ENCODE measurements at places on chromosomes 16 and 17.

GRCh38 chr16:29675811-29676643 is 3.0 kb upstream of the QPRT start:
- DNase-seq, result peak; percentile 31

- no peak for DNase-seq
These were observed 25.5 kb downstream of the ASPA start for GRCh38 chr17:3501344-3501743.

DNA sequence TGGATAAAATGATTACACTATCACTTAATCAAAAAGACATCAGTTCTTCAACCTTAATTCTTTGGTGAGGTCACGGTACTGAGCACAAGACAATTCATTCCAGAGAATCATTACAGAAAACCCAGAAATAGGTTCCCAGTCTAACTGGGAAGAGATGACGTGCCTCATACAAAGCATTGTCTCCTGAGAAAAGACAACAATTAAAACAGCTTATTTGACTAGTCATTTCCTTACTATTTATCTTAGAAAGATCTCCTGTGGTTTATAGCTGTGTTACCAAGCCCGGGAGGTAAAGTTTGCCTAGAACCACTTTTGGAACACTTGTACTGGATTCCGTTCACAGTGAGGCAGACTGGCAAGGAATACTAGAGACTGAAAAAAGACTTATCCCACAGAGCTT is 5.1 kb downstream of the PHF12 start:
- DNase-seq, result no peak

DNA sequence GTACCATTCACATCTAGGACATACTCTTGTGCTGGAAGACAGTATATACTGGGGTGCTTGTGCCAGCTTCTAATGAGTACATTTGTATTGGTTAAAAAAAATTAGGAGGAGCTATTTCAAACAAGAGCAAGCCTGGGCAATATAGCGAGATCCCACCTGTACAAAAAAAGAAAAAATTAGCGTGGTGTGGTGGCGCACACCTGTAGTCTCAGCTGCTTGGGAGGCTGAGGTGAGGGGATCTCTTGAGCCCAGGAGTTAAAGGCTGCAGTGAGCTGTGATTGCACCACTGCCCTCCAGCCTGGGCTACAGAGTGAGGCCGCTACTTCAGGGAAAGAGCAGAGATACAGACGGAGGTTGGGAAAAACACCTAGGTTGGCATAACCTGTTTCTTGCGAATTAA is 1.2 kb downstream of the MRTFB start:
- no peak for DNase-seq

DNA sequence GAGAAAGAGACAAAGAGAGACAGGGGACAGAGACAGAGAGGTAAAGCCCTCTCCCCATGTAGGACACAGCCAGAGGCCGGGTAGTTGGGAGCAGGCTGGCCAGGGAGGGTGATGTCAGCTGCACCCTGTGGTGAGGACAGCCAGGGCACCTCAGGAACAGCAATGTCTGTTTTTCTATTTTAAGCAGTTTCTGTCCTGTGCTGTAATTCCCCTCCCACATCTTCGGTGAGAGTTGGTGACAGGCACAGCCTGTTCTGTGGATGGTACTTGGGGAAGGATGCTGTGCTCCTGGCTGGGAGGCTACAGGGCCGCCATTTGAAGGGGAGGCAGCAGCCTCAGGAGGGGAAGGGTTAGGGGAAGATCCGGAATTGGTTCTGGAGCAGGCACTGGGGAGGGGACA is 163.5 kb downstream of the SDK2 start:
- no peak for DNase-seq

DNA sequence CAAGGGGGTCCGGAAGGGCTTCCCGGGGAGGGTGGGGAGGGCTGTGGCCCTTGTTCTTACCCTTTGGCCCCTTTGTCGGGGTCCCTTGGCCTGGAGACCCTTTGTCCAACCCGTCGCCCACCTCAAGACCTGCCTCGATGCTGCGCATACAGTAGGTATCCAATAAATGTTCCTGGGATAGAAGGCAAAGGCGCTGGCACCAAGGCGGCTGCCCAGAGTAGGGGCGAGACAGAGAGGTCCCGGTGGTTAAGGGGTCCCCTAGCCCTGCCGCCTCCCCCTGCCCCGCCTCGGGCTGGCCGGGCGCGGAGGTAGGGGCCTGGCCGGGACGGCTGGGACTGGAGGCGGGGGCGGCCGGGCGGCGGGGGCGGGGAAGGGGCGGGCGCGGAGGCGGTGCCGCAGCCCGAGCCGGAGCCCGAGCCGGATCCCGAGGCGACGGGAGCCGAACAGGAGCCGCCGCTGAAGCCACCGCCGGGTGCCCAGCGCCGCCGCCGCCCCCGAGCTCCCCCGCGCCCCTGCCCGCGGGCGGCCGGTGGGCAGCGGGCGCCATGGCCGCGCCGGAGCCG is at the start of gene NHERF2:
TSS of gene NHERF2 (plus strand) at position 442 of the 563 bp plus-strand sequence. CDS start at position 546, 104 bp downstream.
- DNase-seq, result no peak

- DNase-seq, result no peak
These were observed 87.0 kb downstream of the CBLN1 start for GRCh38 chr16:49194537-49195236.

- DNase-seq, result peak; percentile 43
These were observed 142.5 kb downstream of the PARN start for GRCh38 chr16:14487579-14487978.

- DNase-seq, result no peak
These were observed 10.8 kb upstream of the SPPL2C start for GRCh38 chr17:45833920-45834319.

GRCh38 chr17:81471818-81472456 is 40.7 kb downstream of the ACTG1 start:
- DNase-seq, result no peak

DNA sequence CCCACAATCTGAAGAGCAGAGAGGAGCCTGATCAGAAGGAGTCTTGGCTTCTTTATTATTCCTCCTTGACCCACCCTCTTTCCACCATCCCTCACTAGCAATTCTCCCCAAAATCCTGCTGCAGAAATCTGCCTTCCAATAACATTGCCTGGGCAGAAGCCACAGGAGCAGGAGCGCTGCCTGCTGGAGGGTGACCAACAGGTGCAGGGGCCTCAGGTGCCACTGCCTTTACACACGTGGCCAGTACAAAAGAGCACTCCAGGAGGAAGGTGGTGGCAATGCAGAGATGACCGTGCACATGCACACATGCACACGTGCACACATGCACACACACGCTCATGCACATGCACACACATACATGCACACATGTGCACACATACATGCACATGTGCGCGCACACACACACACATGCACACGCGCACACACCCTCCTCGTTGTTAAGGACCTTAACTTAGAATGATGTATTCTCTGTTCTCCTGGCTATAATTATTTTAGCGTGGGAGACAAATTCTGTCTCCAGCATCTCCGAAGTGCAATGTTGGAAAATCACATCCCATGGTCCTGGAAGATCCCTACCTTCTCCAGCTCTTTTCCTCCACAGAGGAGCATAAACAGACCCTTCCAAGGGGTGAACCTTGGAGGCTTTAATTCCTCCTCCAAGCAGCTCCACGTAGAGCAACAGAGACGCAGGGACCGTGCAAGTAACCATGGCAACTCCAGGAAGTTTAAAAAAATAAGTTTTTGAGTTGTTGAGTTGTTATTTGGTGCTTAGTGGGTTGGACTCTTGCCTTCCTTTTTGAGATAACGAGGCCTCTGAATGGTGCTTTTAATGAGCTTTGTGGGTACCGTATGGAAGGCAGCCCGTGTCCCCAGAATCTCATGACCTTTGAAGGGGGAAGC is 12.6 kb downstream of the RBFOX3 start:
- no peak for DNase-seq

GRCh38 chr16:6926341-6926740 is 406.3 kb upstream of the RBFOX1 start:
- no peak for DNase-seq

DNA sequence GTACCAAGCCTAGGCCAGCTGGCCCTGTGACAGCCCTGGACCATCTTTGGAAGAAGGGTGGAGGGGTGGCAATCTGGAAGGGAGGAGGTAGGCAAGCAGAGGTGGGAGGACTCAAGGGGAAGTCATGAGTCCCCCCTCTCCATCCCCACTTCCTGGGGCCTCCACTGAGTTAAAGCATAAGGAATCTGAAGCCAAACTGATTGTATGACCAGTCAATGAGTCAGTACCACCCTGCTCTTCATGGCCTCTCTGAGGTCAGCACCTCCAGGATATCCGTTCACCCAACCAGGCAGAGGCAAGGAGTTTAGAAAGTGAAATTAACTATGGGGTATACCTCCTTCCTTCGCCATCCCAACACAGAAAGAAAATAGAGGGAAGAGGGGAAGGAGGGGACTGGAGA is 272.7 kb downstream of the SOX9 start:
- no peak for DNase-seq

- DNase-seq, result peak; percentile 50
These were observed 14.0 kb downstream of the FMNL1 start for GRCh38 chr17:45235416-45236281.

DNA sequence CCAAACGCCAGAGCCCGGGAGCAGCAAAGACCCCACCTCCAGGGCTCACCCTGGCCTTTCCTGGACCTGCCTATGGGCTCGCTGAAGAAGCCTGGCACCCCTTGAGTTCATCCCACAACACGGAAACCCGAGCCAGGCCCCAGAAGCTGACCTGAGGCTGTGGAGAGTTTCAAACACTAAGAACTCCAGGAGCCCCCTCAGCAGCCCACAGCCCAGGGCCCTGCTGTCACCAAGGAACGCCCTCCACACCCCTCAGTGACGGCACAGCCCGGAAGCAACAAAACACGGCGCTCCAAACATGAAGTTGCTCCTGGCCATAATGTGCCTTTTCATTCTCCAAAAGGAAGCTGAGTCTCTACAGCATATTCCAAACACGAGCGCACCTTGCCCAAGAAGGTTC is 9.2 kb downstream of the SLC38A10 start:
- no peak for DNase-seq

DNA sequence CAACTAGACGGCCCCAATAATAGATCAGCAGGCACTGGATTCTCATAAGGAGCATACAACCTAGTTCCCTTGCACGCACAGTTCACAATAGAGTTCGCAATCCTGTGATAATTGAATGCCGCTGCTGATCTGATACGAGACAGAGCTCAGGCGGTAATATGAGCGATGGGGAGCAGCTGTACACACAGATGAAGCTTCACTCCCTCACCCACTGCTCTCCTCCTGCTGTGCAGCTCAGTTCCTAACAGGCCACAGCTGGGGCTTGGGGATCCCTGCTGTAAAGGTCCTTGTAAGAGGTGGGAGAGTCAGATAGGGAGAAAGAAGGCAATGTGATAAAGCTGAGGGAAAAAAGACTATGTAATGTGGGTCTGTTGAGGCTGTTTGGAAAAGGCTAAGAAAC is 577.5 kb downstream of the RBFOX1 start:
- no peak for DNase-seq

DNA sequence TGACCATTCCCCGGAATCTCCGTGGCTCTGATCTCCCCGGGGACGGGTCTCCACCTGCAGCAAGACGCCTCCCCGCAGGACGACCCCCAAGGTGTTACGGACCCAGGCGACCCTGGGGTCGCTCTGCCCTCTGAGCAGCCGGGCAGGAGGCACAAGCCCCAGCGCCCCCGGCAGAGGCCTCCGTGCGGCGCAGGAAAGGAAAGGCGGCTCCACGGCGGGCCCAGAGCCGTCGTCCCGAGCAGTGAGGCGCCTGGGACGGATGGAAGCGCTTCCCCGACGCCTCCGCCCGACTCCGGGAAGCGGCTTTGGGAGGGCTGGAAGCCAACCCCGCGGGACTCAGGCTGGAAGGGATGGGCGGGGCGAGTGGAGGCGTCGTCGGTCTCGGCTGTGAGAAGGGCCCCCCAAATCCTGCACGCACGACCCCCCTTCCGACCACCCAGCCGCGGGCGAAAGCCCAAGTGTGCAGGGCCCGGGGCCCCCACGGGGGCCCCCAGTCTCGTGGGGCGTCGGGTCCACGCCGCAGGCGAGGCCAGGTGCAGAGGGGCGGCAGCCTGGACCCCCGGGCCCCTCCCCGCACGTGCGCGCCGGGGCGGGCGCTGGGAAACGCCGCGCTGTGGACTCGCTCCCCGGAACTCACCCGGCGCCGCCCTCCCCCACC is 32.7 kb upstream of the RPH3AL start:
- DNase-seq, result no peak

Measured in bone marrow (tissue), 2 donors.